Stimulated activated CD4-positive, alpha-beta T cell treated with anti-CD3 and anti-CD28 coated beads, Interleukin-2, amount 100 ng/mL, for 24 hours (primary cell): ENCODE measurements at places on chromosomes 7 and 10.

DNA sequence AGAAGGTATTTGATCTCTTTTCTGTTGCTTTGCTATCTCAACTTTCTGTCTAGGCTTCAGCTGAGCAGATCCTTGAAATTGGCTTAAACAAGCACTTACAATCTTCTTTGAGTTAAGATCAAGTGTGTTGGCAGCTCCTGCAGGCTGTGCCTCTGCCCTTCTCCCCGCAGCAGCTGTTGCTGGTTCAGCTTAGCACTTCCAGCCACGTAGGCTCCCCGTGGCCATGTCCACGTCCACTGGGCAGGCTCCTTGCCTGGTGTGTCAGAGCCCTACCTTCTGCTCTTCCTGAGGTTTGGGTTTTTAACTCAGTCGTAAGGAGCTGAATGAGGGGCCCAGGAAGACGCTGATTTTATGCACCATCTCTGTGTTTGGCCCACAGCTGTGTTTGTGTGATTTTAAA, 47.2 kb downstream of the CAMK1D start:
- no peak for DNase-seq

DNA sequence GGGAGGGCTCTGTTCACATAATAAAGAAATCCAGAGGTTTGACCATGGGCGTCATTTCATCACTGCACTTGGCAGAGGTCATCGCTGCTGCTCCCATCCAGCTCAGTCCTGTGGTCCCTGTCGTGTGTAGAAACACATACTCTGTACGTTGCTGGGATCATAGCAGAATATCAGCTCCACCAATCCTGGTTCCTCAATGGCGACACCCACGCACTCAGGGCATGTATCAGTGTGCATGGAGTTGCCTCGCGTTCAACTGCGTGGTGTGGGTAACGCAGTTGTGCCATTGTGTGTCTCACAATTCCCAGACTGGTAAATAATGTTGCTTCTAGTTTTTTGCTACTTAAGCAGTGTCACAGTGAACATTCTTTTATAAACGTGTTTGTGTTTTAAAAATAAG, 111.1 kb downstream of the LHPP start:
- no peak for DNase-seq

- no peak for DNase-seq
Observed at GRCh38 chr7:113159746-113160339, 41.5 kb upstream of the SMIM30 start.

- no peak for DNase-seq
Observed at GRCh38 chr10:132989476-132990415, 47.4 kb upstream of the CFAP46 start.

DNA sequence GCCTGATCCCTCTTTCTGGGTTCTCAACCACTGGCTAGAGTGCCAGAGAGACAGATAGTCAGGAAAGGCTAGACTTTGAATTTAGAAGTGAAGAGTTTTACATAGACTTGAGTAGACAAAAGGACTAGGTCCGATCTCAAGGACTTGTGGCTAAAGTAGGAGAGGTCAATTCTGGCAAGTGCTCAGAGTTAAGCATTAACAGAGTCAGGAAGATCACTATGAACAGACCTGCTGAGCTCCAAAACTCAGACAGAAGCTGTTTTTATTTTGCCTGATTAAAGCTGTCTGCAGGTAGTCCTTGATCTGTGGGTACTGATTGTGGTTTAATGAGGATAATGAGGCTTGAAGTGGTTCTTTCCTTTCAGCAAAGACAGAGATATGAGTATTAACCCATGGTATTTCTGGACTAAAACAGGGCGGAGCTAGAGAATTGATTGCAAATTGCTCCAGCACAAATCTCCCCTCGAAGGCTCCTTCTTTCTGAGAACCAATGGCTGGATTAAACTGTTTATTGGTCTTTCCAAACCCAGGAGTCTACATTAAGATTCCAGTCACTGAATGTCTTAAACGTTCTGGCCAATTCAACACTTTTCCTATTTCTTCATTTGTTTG, 423.2 kb downstream of the IPMK start:
- DNase-seq: no peak

DNA sequence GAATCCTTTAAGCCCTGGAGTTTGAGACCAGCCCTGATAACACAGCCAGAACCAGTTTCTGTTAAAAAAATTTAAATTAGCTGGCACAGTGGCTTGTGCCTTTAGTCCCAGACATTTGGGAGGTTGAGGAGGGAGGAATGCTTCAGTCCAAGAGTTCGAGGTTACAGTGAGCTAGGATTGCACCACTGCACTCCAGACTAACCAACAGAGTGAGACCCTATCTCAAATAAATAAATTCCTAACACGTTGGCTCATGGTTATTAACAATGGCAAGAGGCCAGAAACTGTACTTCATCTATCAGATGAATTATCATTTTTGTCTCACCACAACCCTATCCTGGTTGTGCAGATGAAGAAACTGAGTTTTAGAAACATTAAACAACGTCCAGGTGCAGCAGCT, 2.1 kb upstream of the PPIA start:
- no peak for DNase-seq

GRCh38 chr10:73095481-73096021, 1.1 kb downstream of the P4HA1 start:
- peak; percentile 48 for DNase-seq

DNA sequence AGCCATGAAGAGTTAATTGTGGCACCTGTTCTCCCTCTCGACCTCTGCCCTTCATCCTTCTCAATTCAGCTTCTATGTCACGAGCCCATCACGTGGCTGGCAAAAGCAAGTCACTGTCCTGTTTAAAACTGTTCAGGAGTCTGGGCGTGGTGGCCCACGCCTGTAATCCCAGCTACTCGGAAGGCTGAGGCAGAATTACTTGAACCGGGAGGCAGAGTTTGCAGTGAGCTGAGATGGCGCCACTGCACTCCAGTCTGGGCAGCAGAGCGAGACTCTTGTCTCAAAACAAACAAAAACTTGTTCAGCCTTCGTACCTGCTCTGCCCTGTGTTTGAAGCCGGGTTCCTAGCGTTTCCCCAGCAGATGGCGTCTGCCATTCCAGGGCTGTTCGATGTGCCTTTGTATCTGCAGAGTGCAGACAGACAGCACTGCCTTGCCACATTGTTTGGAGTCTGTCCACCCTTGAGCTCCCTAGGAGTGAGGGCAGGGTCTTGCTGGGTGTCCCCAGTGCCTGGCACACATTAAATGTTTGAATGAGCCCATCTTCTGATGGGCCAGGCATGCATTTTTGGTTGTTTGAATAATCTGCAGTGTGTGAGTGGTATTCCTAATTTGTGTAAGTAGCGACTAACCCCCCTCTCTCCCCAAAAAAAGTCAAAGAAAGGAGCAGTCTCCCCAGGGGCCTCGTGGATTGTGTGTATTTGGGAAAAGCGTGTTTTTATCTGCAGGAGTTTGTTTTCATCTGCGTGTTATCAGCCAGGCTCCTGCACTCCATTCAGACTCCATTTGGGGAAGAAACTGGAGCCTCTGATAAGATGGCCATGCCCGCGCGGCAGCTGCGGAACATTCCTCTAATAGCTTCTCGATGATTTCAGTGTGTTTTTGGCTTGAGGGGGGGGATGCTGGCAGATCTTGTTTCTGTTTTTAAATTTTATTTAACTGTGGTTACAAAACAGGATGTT, 61.2 kb downstream of the DNAJB6 start:
- DNase-seq: peak; percentile 20

- no peak for DNase-seq
Observed at GRCh38 chr7:151209588-151209987, 700 bp downstream of the H2BK1 start.

DNA sequence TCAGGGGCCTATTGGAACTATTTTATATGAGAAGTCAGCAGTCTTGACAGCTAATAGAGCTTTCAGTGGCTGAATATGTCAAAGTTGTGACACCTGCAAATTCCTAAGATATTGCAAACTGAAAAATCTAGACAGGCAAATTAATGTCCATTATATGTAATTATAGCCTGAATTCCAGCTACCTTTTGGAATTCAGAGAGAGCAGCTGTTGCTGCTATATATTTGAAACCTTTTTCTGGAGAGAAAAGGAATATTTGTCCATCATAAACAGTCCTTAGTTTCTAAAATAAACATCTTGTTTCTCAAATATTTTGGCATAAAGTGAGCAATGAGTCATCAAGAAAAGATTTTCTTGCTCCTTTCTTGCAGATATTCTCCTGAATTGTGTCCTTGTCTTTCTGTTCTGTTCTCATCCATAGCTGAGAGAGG, 408.9 kb upstream of the SEMA3D start:
- DNase-seq: no peak

DNA sequence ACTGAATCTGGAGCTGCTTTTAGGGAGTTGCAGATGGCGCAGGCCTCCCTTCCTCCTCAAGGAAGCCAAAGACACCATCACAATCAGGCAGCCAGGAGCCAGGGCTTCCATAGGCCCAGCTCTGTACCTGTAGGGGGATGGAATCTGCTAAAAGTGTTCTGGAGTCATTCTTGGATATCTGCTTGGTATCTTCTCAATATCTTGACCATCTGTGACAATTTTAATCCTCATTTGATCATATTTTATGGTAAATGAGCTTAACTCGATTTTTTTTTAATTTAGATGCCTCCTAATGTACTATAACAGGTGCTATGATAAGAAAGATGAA, 3.1 kb downstream of the ST7 start:
- no peak for DNase-seq

GRCh38 chr10:103086261-103086660, 106.8 kb downstream of the NT5C2 start:
- DNase-seq: no peak
